ENCODE measurements at places on chromosomes 4 and X. TPM values are rescaled to one million over a fixed set of nuclear protein-coding genes. Genes with fewer than 3 reads are reported as not detected.
A peak's percentile ranks its signal among the peaks of the same experiment; 100 is the strongest.

DNA sequence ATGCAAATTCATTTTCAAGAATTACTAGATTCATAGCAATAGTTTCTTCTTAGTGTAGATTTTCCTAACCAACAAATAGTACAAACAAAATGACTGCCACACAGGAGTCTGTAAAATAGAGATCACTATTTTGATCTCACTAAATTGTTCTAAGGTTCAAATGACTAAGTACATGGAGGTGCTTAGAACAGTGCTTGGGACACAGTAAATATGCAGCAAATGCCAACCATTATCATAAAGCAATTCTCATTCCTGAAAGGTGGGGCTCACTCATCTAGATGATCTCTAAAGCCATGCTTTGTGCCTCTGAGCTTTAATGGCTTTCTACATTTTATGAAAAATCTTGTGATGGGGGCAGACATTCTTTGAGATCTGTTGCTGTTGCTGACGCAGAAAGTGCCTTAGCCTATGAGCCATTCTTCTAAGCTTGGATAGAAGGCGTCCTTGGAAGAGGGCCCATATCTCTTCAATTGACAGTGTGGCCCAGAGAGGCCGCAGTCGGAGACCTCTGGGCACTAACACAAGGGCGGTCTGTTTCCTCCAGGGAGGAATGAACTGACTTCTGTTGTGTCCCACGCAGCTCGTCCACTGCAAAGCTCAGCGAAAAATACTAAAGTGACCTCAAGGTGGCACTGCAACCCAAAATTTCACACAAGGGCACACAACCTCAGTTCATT lies 23.5 kb downstream of the TLR10 start:
- DNase-seq: peak; percentile 70
- H3K4me3 ChIP-seq: no peak overlapping the region
- H3K4me1 ChIP-seq: peaks cover 3% of the 10 kb centered on the region
- no peaks in the 10 kb centered on the region for H3K36me3 ChIP-seq
- no peak overlapping the region for H3K27ac ChIP-seq
- no peaks in the 10 kb centered on the region for H3K27me3 ChIP-seq

- H3K27me3 ChIP-seq: no peaks in the 10 kb centered on the region
- no peak overlapping the region for H3K4me3 ChIP-seq
- H3K27ac ChIP-seq: no peak overlapping the region
- no peaks in the 10 kb centered on the region for H3K36me3 ChIP-seq
- no peaks in the 10 kb centered on the region for H3K4me1 ChIP-seq
Measured at GRCh38 chrX:134423606-134424005, 36.4 kb upstream of the HPRT1 start.

- H3K4me1 ChIP-seq: no peaks in the 10 kb centered on the region
- no peak overlapping the region for H3K4me3 ChIP-seq
- no peaks in the 10 kb centered on the region for H3K27me3 ChIP-seq
- no peak for DNase-seq
- no peak overlapping the region for H3K27ac ChIP-seq
Measured at GRCh38 chr4:60500810-60501209, 699.3 kb upstream of the ADGRL3 start.

- H3K27me3 ChIP-seq: no peaks in the 10 kb centered on the region
- no peak for DNase-seq
Measured at GRCh38 chr4:62644372-62644771, 1444.2 kb downstream of the ADGRL3 start.

GRCh38 chr4:99402765-99403164 lies 32.4 kb downstream of the ADH7 start:
- no peaks in the 10 kb centered on the region for H3K36me3 ChIP-seq
- H3K27ac ChIP-seq: peak overlapping the region; percentile 93
- H3K4me3 ChIP-seq: no peak overlapping the region

DNA sequence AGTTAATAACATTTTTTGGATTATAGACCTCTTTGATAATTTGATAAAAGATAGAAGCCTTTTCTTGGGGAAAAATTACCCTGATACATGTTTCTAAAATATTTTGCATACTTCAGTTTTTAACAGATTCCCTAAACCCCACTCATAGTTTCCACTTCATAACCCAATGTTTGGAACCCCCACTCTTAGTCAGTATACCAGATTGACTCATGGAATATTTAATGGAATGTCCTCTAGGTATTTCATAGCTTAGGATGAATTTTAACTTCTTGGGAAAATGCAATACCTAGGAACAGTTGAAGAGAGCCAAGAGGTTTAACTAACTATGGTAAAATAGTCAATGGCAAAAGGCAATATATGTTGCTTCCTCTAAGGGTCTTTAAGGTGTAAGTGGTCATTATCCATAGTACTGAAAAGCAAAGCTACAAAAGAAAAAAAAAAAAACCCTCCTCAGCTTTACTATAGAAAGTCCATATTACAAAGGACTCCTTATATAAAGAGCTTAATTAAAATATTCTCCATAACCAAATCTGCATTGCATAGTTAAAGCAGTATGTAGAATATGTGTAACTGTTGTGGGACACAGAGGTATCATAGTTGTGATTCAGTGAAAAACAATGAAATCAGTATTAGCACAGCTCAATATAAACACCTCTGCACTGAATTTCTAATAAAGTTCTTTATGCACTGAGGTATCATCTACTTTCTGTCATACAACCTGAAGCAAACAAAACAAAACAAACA lies 159.9 kb downstream of the PCDH7 start:
- H3K27ac ChIP-seq: no peak overlapping the region
- no peaks in the 10 kb centered on the region for H3K36me3 ChIP-seq
- no peaks in the 10 kb centered on the region for H3K4me1 ChIP-seq
- DNase-seq: no peak

GRCh38 chr4:118224243-118224829 lies 128.5 kb downstream of the PRSS12 start:
- no peak overlapping the region for H3K27ac ChIP-seq
- no peaks in the 10 kb centered on the region for H3K36me3 ChIP-seq
- no peaks in the 10 kb centered on the region for H3K4me1 ChIP-seq

DNA sequence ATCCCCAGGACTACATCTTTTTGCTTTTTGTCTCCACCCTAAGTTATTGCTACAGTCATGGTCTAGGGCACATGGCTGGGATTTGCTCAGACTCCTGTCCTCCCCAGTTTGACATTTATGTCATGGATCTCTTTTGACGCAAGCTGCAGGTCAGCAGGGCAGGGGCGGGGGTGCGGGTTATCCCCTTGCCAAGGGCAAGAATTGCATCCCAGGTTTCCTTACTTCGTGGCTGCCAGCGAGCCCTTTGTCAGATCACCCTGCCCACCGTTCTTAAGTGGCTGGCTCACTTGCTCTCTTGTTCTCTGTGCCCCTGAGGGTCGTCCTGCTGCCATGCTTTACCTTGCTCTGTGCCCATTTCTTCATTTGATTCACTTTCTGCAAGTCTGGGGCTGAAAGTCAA lies 21.1 kb upstream of the UBA1 start:
- H3K27ac ChIP-seq: no peak overlapping the region
- peaks cover 40% of the 10 kb centered on the region for H3K36me3 ChIP-seq
- H3K4me3 ChIP-seq: no peak overlapping the region
- no peaks in the 10 kb centered on the region for H3K27me3 ChIP-seq
- H3K4me1 ChIP-seq: no peaks in the 10 kb centered on the region
- no peak for DNase-seq

Gene ASB12
- not detected for total RNA-seq

Gene TLR2
- total RNA-seq: 6.8 TPM

DNA sequence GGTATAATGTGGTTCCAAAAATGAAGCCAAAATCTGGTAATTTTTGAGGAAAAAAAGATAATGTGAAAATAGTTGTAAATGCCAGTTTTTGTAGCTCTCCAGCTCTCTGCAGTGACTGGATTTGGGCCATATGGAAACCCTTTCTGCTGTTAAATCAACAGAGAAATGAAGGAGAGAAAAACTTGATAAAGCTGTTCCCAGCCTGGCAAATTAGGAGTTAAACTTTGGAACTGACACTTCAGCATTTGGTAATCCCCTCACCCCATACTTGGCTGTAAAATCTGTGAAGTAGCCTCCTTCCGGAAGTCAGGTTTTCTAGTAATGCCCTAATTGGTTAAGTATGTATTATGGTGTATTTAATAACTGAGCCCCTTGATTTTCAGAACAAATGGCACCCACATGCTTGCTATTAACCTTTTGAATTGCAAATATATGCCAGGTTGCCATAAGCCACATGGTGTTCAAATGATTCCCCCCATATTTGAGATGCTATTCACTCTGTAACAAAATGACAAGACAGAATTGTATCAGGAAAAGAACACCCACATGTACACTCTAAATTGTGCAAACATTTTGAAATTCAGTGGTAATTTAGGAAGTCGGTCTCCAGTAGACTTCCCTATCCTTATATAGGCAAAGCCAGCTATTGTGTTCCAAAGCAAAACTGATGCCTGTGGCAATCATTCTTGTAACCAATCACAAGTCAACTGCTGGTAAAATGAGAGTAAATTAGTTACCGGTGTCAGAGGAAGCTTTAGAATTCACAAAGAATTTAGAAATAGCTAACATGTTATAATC lies 96.3 kb upstream of the ADAMTS3 start:
- no peaks in the 10 kb centered on the region for H3K27me3 ChIP-seq
- H3K27ac ChIP-seq: no peak overlapping the region
- H3K36me3 ChIP-seq: no peaks in the 10 kb centered on the region
- H3K4me3 ChIP-seq: no peak overlapping the region

DNA sequence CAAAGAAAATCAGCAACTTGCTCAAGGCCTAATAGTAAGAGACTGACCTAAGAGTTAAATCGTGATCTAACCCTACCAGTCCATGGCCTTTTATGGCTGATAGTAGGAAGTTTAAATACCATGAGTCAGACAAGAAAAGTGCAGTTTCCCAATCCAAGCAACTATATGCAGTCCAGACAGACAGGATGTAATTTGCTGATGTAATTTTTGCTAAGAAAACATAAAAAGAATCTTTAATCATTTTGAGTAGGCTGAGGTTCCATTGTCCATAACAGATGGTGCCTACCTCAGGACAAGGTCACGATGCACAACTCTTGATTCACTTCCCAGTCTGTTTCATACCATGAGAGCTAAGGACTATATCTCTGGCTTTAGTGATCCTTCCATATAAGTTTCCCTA lies 317.5 kb upstream of the GRIA3 start:
- no peaks in the 10 kb centered on the region for H3K36me3 ChIP-seq
- no peak overlapping the region for H3K4me3 ChIP-seq
- DNase-seq: no peak
- no peak overlapping the region for H3K27ac ChIP-seq

- no peaks in the 10 kb centered on the region for H3K27me3 ChIP-seq
- no peaks in the 10 kb centered on the region for H3K36me3 ChIP-seq
- H3K4me1 ChIP-seq: no peaks in the 10 kb centered on the region
- H3K4me3 ChIP-seq: no peak overlapping the region
- no peak overlapping the region for H3K27ac ChIP-seq
Measured at GRCh38 chrX:39156051-39156450, 354.8 kb downstream of the MID1IP1 start.

DNA sequence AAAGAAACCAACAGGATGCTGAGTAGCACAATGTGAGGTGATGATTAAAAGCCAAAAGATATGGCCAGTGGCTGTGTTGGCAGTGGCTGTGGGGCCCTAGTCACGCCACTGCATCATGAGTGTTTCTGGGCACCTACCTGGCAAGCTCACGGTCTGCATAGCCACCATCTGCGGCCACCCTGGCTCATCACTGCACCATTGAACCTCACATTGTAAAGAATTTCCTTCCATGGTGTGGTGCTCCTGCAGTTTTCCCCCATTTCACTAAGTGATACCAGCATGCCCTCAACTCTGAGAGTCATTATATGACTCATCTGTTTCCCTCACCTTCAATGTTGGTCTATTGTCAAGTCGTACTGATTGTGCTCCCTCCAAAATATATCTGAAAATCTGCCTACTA lies 45.5 kb upstream of the CLNK start:
- H3K27me3 ChIP-seq: no peaks in the 10 kb centered on the region
- no peak for DNase-seq
- no peak overlapping the region for H3K27ac ChIP-seq
- no peaks in the 10 kb centered on the region for H3K4me1 ChIP-seq

GRCh38 chrX:39721566-39722279 lies 376.0 kb downstream of the BCOR start:
- DNase-seq: no peak
- H3K27ac ChIP-seq: no peak overlapping the region
- peaks cover 3% of the 10 kb centered on the region for H3K27me3 ChIP-seq
- H3K36me3 ChIP-seq: no peaks in the 10 kb centered on the region

Gene PNCK
- total RNA-seq: not detected

Gene ANK2
- 1.6 TPM for total RNA-seq

GRCh38 chr4:54542119-54542438 lies 115.7 kb upstream of the KIT start:
- no peaks in the 10 kb centered on the region for H3K36me3 ChIP-seq
- H3K4me1 ChIP-seq: no peaks in the 10 kb centered on the region
- DNase-seq: no peak
- H3K27me3 ChIP-seq: no peaks in the 10 kb centered on the region

- H3K4me3 ChIP-seq: no peak overlapping the region
- H3K4me1 ChIP-seq: no peaks in the 10 kb centered on the region
- no peak for DNase-seq
- no peaks in the 10 kb centered on the region for H3K27me3 ChIP-seq
- H3K36me3 ChIP-seq: no peaks in the 10 kb centered on the region
- no peak overlapping the region for H3K27ac ChIP-seq
Measured at GRCh38 chr4:59091146-59092142, 1981.3 kb upstream of the IGFBP7 start.

GRCh38 chrX:29666366-29666765 lies 549.0 kb upstream of the MAGEB2 start:
- H3K4me3 ChIP-seq: no peak overlapping the region
- no peak overlapping the region for H3K27ac ChIP-seq
- H3K4me1 ChIP-seq: no peaks in the 10 kb centered on the region
- DNase-seq: no peak

DNA sequence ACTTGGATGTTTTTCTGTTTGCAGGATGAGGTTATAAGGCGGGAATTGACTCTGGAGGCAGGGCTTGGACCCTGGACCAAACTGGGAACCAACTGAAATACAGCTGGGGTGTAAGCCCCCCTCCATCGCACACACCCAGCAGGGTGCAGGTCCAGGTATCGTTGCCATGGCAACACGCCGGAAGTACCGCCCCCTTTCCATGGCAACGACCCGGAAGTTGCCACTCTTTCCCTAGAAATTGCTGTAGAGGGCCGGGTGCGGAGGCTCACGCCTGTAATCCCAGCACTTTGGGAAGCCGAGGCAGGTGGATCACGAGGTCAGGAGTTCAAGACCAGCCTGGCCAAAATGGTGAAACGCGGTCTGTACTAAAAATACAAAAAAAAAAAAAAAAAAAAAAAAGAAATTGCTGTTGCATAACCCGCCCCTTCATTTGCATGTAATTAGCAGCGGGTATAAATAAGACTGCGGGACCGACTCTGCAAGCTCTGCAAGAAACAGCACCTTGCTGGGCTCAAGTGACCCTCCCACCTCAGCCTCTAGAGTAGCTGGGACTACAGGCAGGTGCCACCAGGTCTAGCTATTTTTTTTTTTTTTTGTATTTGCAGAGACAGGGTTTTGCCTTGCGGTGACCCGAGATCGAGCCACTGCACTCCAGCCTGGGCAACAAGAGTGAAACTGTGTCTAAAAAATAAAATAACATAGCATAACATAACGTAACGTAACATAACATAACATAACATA lies 139.6 kb downstream of the CRLF2 start:
- no peaks in the 10 kb centered on the region for H3K36me3 ChIP-seq
- DNase-seq: no peak
- no peak overlapping the region for H3K27ac ChIP-seq

Measured in liver (tissue), 10 donors.